Stimulated activated CD4-positive, alpha-beta T cell treated with anti-CD3 and anti-CD28 coated beads, Interleukin-15, amount 100 ng/mL, for 1 hour (primary cell): ENCODE measurements at places on chromosomes 3 and 15.

DNA sequence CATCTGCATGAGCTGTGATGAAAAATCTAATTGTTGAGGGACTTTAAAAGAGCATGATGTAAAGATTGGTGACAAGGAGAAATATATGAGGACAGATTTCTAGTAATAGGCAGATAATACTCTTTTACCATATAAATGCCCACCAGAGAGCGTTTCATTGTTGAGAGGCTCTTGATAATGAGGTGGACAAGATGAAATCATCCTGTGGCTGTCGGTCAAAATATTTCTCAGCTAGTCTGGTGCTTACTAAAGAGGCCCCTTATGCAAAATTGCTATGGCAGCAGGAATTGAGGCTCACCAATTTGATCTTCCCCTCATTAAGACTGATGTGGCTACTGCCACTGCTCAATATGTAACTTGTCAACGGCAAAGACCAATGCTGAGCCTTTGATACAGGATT is 225.0 kb upstream of the RASGRP1 start:
- DNase-seq: no peak

GRCh38 chr3:131053043-131053859 is 26.6 kb downstream of the NEK11 start:
- no peak for DNase-seq

GRCh38 chr3:169662132-169662842 is 1.2 kb downstream of the MECOM start:
- DNase-seq: no peak

DNA sequence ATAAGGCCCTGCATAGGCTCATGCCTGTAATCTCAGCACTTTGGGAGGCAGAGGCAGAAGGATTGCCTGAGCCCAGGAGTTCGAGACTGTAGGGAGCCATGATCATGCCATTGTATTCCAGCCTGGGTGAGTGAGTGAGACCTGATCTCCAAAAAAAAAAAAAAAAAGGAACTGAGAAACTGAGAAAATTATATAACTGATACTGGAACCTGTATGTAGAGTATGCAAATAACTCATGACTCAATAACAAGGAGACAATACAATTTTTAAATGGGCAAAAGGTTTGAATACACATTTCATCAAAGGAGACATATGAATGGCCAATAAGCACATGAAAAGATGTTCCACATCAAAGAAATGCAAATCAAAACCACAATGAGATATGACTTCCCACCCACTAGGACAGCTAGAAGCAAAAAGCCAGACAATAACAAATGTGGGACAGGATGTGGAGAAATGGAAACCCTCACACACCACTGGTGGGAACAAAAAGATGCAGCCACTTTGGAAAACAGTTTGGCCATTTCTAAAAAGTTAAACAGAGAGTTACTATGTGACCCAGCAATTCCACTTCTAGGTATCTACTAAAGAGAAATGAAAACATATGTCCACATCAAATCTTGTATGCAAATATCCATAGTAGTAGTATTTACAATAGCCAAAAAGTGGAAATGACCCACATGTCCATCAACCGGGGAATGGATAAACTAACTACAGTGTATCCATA is 70.7 kb downstream of the IQSEC1 start:
- DNase-seq: no peak

DNA sequence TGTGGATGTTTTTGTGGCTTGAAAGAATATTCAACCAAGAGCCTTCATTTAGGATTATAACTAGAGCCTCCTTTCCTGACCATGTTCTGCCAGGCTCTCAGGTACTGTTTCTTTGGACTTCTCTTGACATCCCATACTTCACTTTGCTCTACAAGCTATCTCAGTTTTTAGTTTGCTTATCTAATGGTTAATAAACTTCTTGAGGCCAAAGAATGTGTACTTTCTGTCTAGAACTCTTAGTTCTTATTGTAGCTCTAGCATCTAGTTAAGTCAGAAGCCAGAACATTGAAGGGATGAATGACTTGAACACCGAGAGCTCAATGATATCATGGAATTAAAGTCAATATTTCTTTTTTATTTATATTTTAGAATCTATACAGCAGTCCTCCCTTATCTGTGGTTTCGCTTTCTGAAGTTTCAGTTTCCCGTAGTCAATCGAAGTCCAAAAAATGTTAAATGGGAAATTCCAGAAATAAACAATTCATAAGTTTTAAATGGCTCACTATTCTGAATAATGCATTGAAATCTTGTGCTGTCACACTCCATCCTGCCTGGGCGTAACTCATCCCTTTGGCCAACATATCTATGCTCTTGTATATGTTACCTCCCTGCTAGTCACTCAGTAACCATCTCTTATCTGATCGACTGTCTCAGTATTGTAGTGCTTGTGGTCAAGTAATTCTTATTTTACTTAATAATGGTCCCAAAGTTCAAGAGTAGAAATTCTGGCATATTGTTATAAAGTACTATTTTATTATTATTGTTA is 368.6 kb upstream of the RBMS3 start:
- no peak for DNase-seq

DNA sequence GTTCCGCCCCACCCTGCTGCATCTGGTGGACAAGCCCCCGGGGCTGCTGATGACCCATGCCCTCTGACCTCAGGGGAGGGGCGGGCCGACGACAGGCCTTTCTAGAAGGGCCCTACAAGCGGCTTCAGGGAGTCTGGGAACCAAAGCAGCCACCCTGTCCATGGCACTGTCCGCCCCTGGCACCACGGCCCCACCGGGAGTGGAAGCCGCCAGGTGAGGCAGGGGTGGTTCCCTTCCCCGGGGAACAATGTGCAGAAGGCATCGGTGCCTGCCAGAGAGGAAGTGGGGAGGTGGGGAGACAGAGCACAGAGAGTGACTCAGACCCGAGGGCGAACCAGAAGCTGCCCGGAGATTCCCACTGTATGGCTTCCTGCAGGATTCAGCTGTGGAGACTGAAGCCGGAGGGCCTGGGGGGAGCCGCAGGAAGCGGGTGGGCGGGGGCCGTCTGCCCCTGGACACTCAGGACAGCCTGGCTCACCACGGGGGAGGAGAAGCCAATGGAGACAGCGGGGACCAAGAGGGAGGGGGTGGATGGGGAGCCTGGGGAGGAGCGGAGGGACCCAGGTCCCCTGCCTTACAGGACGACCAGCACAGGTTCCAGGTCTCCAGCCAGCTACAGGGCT is 134.0 kb downstream of the TPRA1 start:
- DNase-seq: no peak

GRCh38 chr15:71155534-71155933 is 40.3 kb downstream of the THSD4 start:
- DNase-seq: no peak

GRCh38 chr3:45082142-45082538 is 56.0 kb downstream of the CLEC3B start:
- no peak for DNase-seq

DNA sequence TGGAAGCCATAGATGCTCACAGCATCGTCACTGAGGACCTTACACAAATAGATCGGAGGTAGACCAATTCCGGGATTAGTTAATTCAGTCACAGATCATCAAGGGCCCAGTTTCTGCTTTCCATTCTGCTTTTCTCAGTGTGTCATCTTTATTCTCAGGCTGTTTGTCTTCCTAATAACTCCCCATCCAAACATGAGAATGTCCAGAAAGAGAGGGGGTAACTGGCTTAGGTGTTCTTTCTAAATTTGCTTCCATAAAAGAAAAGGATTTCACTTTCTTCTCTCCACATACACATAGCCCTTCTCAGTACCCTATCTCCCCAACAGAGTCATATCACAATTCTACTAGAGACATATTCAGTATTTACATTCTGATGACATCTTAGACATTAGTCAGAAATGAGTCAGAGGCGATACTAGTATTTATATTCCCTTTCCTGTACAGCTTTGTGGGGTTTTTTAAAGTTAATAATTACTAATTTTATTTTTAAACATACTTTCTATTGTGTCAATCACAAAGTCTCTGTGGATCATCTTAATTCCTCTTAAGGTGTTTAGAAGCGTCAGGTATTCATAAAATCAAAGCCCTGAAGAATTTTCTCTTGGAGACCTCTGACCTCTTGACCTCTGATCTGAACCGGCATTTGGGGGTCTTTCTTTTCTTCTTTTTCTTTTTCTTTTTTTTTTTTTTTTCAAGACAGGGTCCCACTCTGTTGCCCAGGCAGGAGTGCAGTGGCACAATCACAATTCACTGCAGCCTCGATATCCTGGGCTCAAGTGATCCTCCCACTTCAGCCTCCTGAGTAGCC is 24.3 kb upstream of the IL12A start:
- DNase-seq: no peak

GRCh38 chr3:22361521-22361920 is 610.5 kb upstream of the ZNF385D start:
- DNase-seq: no peak

DNA sequence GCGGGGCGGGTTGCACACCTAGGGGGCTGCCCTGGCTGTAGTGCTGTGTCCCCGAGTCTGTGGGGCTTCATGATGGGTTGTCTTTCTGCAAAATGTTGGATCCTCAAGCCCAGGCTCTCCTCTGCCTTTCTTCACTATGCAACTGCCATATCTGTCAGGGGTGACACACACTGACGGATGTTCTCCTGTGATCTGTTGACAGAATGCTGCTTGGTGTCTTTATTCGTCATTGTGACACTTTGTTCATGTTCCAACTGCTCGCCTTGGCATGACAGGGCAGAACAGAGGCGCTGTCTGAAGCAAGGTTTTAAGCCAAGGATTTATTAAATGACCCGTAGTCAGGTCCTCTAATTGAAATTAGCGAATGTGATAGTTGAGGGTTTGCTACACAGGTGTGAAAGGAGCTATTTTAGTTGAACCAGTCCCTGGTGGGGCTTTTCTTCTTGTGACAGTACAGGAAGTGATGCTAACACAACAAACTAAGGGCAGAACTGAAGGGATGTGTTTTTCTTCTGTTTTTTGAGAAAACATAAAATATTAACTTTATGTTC is 173.4 kb downstream of the MCTP2 start:
- no peak for DNase-seq

DNA sequence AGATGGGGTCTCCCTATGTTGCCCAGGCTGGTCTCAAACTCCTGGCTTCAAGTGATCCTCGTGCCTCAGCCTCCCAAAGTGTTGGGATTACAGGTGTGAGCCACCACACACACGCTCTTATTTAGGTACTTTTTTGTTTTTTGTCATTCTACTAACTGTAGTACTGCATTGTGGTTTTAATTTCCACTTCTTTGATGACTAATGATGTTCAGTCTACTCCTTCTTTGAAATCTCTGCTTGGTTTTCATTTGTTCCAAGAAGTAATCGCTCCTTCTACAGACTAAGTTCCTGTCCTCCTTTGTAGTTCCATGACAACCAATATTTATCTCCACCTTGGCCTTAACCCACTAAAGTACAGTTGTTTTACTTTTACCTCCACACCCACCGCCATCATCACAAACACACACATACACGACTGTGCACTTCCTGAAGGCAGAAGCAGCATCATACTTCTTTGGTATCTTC is 529 bp upstream of the DLEC1 start:
- no peak for DNase-seq

GRCh38 chr3:114067804-114068203 is 11.3 kb downstream of the QTRT2 start:
- no peak for DNase-seq

DNA sequence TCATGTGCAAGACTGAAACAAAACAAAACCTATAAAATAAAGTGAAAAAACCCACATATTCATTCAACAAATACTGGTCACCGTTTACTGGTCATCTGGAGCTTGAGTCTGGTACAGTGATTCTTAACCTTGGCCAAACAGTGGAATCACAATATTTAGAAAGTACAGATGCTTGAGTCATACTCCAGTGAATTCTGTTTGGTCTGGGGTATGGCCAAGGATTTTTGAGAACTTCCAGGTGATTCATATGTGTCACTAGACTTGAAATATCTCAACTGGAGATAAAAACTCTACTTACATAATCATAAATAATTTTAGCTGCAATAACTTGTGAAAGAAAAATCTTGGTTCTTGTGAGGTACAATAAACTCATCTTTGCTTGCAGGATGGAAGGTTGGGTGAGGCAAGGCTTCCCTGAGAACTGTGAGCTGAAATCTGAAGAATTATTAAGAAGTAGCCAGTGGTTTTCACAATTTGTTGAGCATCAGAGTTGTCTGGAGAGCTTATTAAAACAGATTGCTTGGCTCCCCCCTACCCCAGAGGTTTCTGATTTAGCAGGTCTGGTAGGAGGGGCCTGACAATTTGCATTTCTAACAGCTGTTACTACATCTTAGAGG is 9.6 kb downstream of the NEK11 start:
- DNase-seq: no peak

DNA sequence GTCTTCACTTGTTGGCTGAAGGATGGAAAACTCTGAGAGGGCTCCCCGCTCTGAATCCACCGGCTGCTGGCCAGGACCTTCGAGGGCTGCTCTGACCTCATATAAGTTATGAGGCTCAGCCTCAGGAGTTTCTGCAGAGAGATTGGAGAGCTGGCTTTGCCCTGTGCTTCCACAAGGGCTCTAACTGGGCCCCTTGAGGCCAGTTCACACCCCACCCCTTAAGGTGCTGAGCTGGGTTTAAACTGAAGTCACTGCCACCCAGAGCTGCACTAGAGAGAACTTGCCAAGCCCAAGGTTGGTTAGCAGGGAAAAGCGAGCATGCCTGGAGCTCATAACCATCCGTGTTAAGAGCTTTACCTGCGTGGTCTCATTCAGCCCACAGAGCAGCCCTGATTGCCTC is 2.8 kb upstream of the CCDC33 start:
- no peak for DNase-seq

DNA sequence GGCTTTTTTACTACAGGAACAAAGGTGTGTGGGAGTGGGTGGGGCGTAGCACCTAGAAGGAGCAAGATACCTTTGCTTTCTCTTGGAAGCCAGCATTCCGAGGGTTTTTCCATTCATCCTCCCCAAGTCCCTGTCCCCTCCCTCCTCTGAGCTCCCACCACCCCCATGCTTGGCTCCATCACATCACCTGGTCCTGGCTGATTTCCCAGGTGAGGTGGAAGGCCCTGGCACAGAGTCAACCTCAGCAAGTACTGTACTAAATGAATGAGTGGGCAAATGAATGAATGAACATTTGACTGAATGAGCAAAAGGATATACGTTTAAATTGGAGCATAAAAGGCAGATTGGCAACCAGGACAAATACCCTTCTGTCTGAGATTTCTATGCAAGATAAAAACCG is 45.4 kb downstream of the DZIP1L start:
- no peak for DNase-seq

GRCh38 chr15:87155771-87156170 is 1076.1 kb downstream of the AGBL1 start:
- no peak for DNase-seq
